ENCODE measurements at places on chromosomes 11 and 22. TPM values are rescaled to one million over a fixed set of nuclear protein-coding genes. Genes with fewer than 3 reads are reported as not detected.

Gene CDC42BPG
- 1.0 TPM for polyA plus RNA-seq

- no peak for DNase-seq
Observed at GRCh38 chr22:24457894-24458420, 30.6 kb downstream of the ADORA2A start.

- DNase-seq, result no peak
Observed at GRCh38 chr11:19674836-19675235, 37.8 kb upstream of the NAV2 start.

GRCh38 chr22:31082606-31083376, 1.7 kb downstream of the SMTN start:
- DNase-seq, result peak; percentile 74

DNA sequence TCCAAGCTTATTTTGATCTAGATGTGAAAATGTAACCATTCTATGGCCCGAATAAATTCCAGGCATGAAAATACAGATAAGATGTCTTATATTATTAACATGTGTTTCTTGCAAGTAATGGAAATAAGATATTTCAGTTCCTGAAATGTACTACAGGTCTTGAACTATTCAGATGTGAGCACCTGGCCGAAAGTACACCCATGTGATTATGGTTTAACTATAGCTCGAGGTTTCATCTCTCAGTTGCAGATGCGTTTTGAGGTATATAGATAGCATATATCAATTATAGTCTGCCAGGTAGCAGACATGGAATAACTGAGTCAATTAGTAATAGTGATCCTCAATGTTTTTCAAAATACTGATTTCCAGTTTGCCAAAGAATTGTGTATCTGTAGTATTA, 68.3 kb downstream of the DDIAS start:
- DNase-seq, result no peak

Gene OR5B21
- not detected for polyA plus RNA-seq

- no peak for DNase-seq
Observed at GRCh38 chr11:134731213-134731961, 319.3 kb upstream of the B3GAT1 start.

GRCh38 chr11:15911377-15912044, 444.8 kb downstream of the SOX6 start:
- DNase-seq, result no peak

- no peak for DNase-seq
Observed at GRCh38 chr11:76501526-76502202, 56.8 kb downstream of the EMSY start.

DNA sequence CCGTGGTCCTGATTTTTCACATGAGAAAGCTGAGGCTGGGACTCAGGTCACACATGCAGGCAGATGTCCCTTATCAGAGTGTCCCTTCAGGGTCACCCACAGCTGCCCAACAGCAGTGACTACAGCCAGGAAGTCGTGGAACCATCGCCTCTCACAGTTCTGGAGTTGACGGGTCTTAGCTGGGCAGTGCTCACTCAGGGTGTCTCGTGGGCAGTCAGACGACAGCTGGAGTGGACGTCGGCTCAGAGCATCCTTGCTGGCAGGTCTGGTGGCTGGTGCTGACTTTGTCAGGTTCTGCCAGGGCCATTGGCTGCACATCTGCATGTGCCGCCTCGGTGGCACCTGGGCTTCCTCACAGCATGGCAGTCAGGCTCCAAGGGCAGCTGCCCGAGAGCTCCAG, 35.6 kb upstream of the TH start:
- DNase-seq, result no peak

DNA sequence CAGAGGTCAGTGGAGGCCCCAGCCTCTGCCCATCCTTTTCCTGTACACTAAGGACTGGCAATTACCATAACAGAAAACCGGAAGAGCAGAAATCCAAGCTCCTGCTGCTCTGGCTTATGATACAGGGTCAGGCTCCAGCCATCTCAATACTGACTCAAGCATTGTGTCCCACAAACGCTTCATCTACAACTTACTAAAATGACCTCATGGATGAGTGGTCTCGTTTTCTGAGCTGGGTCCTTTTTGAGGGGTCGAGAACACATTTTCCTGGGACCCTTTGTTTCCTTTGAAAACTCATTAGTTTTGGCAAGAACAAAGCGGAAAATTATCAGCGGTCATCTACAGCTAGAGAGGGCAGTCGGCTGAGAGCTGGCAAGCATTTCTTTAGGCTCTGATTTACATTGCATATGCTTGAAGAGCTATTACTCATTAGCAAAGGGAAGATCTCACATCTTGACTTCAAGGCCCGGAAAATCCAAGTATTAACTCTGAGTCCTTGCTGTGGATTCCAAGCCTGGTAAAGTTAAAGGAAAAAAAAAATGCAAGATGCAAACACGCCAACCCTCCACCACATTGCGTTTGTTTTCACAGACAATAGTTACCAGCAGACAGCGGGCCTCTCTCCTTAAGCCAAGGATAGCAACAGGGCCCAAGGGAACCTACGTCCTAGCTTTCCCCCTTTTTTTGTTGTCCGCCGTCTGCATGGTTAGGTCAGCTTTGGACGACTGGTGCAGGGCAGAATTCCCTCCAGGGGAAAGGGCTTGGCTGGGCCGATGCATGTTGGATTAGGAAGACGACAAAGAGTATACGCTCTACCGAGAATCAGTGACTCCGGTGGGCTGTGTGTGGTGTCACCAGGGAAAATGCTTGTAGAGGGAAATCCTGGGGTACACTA, 1.8 kb downstream of the TESMIN start:
- no peak for DNase-seq

GRCh38 chr11:35287344-35287890, 131.9 kb downstream of the SLC1A2 start:
- no peak for DNase-seq

- DNase-seq, result no peak
Observed at GRCh38 chr11:110130642-110131238, 37.5 kb downstream of the ZC3H12C start.

DNA sequence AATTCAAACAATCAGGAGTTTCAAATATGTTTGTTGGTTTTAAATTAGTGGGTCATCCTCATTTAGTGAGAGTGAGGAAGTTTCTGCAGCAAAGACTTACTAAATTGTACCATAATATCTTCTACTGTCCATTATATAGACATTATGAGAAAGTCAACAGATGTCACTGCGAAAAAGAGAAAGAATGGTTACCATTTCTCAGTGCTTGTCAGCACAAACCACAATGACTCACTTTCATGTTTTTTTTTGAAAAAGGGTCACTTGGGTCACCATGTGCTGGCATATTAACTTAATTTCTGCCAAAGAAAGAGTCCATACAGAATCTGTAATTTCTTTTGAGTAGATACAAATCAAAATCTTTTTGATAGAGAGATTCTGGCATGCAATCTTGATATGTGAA, 924.6 kb upstream of the FAT3 start:
- DNase-seq, result no peak

Gene C11orf86
- polyA plus RNA-seq, result 59.6 TPM

Gene TPST2
- polyA plus RNA-seq, result 6.9 TPM

GRCh38 chr11:10414659-10415058, 40.4 kb upstream of the AMPD3 start:
- DNase-seq, result no peak
